Thymus (tissue), 14 donors: ENCODE measurements at places on chromosomes 3 and 15.
A peak's percentile ranks its signal among the peaks of the same experiment; 100 is the strongest.

GRCh38 chr3:37921025-37921424, 59.3 kb downstream of the CTDSPL start:
- no peak for DNase-seq

- DNase-seq = no peak
Observed at GRCh38 chr3:126101521-126101982, 17.6 kb upstream of the SLC41A3 start.

DNA sequence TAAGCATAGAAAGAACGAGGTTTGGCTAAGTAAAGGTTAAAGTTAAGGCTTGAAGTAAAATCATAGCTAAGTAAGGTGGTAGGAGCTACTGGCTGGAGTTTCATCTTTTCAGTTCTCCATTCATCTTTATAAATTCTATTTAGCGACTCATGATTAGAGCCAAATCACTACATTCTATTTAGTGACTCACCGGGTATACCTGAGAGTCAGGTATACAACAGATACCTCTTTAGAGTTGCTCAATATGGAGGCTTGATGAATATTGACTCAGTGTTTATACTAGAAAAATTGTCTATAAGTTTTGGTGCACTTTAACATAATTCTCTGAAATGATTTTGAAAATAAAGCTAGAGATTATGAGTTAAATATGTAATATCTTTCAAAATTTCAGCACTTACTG, 328.8 kb upstream of the GRM7 start:
- DNase-seq = no peak

GRCh38 chr3:131361464-131362421, 19.8 kb upstream of the NUDT16 start:
- peak; percentile 12 for DNase-seq

DNA sequence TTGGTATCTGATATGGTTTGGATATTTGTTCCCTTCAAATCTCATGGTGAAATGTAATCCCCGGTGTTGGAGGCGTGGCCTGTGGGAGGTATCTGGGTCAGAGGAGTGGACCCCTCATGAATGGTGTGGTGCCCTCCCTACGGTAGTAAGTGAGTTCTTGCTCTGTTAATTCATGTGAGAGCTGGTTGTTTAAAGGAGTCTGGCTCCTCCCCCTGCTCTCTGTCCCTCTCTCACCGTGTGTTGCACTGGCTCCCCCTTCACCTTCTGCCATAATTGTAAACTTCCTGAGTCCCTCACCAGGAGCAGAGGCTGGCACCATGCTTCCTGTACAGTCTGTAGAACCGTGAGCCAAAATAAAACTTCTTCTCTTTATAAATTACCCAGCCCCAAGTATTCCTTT, 246.9 kb upstream of the AGTR1 start:
- DNase-seq = no peak
